Right renal pelvis (tissue), 4 donors: ENCODE measurements at places on chromosomes 1 and 21.

GRCh38 chr1:226424221-226425003 lies 16.5 kb upstream of the PARP1 start:
- peak; percentile 49 for DNase-seq

- no peak for DNase-seq
Measured at GRCh38 chr1:32797456-32797855, 19.7 kb downstream of the YARS1 start.

GRCh38 chr1:32195972-32196823 lies 4.2 kb upstream of the CCDC28B start:
- no peak for DNase-seq

DNA sequence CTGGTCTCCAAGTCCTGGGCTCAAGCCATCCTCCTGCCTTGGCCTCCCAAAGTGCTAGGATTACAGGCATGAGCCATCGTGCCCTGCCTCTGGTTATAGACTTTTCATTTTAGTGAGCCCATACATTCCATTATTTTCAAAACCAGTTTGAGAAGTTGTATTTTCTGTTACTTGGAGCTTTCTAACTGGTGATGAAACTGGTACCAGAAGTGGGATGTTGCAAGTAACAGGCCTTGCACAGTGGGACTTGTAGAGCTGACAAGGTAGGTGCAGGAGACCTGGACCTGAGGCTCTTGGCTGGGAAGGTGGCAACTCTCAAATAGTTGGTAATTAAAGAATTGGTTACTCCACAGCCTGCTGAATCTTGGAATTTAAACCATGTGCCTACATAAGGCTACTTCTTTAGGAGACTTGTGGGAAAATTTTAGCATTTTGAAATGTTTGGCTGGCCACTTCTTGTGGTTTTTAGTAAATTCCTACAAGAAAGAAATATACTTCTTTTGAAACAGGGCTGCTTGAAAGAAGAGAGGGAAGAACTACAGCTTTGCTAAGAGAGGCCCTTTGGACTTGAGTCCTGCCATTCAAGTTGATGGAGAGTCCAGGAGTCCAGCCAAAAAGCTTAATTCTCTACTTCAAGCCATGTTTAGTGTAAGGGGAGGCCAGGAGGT lies 9.8 kb upstream of the ALPL start:
- DNase-seq, result no peak
